ENCODE measurements at places on chromosomes 12 and 14.

DNA sequence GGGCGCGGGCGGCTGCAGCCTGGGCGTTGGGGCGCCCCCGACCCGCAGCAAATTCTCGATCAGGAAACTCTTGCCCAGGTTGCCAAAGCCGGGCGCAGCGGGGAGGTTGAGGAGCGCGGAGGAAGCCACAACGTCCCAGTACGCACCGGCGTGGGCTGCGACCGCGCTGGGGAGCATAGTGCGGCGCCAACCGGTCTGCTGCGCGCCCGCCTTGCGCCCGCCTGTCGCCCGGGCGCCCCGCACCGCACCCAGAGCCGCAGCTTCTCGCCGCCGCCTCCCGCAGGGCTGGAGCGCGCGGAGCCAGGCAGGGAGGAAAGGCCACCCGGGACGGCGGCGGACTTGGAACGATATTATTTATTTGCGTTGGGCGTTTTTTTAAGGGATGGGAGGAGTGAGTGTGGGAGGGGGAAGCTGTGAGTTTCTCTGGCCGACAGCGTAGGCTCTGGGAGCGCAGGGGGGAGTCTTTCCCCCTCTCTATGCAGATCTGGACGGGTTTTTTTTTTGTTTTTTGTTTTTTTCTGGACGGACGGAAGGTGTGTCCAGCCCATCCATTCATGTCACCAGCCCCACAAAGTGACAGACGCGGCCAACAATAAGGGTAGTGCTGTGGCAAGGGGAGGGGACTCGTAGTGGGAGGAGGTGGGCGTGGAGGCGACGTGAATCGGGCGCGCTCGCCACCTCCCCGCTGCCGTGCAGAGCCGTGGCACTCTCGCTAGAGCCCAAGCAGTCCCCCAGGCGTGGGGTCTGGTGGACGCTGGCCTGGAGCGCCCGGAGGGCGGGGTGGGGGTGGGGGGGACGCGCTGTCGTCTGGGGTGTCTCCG lies at the start of gene DBX2:
Gene DBX2, minus strand, starts transcription at position 349 of the 821 bp plus-strand sequence. Its CDS starts 172 bp downstream, at position 177.
- no peak for DNase-seq

- DNase-seq = peak; percentile 55
Measured at GRCh38 chr12:130747867-130748740, 32.0 kb upstream of the RIMBP2 start.

DNA sequence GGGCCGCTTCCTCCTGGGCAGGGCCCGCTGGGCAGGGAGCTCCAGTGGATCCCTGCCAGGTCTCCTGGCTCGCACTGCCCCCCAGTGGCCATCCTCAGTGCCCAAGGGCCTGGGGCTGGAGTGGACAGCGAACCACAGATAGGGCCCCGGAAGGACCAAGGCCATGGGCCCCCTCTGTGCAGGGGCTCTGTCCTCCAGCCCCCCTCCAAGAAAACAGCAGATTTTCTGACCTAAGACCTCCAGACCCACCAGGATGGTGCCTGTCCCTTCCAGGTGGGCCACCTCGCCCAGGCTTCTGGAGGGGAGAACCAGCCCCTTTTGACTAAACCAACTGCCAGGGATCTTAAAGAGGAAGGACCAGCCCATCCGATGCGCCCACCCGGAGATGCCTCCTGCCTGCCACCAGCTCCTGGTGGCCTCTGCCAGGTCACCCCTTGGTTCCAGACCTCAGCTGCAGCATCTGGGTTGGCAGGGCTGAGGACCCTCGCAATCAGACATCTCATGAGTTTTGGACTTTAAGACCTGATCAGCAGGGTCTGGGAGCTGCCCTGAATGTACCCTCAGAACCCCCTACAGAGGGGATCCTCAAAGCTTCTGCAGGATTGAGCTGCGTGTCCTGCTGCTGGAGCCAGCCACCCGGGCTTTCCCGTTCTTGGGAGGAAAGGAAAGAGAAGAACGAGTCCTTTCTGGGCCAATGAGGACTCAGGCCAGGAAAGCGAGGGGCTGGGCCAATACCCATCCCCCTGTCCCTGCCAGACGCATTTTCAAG lies 325.8 kb upstream of the DIO3 start:
- DNase-seq = no peak

GRCh38 chr14:32104803-32105202 lies 27.7 kb downstream of the ARHGAP5 start:
- DNase-seq = no peak

DNA sequence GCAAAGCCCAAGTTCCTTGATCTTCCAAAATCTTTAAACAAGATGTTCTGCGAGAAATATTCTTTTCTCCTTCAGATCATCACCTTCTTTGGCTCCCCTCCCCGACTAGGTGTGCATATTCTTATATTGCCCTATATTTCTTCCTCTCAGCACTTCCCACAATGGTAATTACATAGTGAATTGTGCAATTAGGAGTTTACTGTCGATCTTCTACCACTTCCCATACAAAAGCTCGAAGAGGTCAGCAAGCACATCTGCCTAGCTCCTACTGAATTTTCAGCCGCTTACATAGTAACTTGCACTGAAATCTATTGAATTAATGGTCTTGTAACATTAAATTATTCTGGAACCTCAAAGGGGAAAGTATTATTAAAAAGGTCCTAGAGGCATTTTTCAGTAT lies 16.7 kb downstream of the OSBPL8 start:
- no peak for DNase-seq

GRCh38 chr14:83071888-83072501 lies 1538.3 kb upstream of the SEL1L start:
- DNase-seq = no peak

DNA sequence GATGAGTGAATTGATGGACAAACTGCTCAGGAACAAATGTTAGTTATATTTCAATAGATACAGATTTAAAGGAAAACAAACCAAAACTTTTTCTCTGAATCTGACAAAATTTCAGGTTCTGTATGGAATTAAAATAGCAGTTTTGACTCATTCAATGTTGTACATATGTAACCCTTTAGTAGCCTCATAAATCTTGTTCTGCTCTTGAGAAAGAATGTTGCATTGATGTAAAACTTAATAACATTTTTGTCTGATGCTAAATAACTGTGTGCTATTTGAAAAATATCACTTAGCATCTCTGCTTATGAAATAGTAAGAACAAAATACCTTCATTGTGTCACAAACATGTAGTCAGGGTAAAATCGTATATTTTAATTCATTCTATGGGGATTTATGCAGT lies 168.9 kb upstream of the NOVA1 start:
- DNase-seq = no peak

DNA sequence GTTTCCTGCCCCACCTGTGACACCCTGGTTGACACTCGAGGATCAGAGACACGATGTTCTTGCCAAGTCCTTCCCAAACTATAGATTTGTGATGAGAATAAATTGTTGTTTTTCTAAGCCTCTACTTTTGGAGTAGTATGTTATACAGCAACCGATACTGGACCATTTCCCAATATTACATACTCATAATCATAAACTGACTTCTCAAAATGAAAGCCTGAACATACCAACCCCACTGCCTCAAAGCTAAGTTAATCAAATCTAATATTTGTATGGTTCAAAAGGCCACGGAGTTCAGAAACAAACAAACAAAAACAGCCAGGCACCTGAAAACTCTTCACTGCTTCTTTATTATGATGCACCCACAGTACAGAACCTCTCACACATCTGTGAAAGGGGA lies 52.3 kb upstream of the GPHB5 start:
- DNase-seq = no peak

- DNase-seq = no peak
Measured at GRCh38 chr12:89691659-89692058, 17.0 kb downstream of the ATP2B1 start.

GRCh38 chr12:42704810-42705401 lies 115.4 kb upstream of the PRICKLE1 start:
- no peak for DNase-seq

- no peak for DNase-seq
Measured at GRCh38 chr14:41385797-41386196, 220.9 kb upstream of the LRFN5 start.

- DNase-seq = no peak
Measured at GRCh38 chr14:67584978-67585377, 15.1 kb downstream of the PIGH start.

DNA sequence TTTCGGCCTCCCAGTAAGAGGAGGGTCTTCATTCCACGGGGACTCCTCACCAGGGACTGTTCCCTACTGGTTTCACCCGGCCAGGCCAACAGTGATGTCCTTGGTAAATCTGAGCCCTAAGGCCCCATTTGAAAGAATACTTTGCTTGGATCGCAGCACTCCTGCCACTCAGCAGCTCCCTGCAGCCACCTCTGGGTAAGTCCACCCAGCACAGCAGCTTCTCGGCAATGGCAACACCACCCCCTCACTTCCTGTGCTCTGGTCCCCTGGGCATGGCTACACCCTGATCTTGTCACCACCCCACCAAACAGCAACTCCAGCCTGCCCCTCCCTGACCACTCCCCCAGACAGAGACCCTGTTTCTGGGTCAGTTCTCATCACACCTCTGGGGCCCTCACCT lies 100.3 kb downstream of the SETD3 start:
- no peak for DNase-seq

- DNase-seq = no peak
Measured at GRCh38 chr14:20802341-20803084, at the start of gene RNASE1. Gene RNASE1, minus strand, starts transcription at chr14:20802844. Its CDS starts 776 bp downstream, at chr14:20802068.

DNA sequence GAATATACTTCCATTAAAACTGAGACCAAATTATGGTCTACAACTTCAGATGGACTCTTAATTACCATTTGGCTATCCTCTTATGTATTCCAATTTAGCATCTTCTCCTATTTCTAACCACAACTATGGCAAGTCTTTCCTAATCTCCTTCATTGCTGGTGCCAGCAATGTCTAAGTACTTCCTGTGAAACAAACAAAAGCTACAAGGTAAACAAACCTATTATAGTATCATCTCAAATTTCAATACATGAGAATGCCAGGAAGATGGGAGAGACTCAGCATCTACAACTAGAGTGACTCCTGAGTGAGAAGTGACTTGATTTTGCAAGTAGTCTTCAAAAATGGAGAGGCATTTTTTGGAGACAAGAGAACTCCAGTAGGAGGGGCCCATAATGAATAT lies 202.9 kb upstream of the ATXN7L3B start:
- DNase-seq = no peak

- DNase-seq = no peak
Measured at GRCh38 chr14:101408077-101408831, 153.0 kb upstream of the DIO3 start.

DNA sequence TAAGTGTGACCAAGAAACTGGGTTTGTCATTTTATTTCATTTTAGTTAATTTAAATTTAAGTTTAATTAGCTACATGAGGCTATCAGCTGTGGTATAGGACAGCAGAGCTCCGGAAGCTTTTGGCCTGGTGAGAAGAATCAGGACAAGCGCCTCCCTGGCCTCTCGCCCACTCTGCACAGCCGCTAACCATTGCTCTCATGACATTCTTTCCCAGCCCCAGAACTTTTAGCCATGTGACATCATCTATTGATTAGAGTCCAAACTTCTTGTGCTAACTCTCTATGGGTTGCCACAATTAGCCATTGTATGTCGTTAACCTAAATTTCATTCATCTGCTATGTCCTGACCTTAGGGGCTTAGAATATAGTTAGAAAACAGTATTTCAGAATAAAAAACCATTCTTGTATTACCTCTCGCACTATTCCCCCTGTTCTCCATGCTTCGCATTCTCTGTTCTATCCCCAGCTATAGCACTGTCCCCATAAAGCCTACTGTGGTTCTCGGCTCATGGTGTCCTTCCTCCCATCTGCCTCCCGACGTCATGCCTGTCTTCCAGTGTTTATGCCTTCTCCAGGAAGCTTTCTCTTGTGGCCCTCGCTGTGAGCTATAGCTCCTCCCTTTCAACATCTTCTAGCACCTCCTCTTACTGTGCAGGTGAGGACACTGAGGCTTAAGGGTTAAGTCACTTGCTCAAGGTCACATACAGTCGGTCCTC lies 23.5 kb downstream of the SSH1 start:
- no peak for DNase-seq

- DNase-seq = no peak
Measured at GRCh38 chr12:122669397-122670070, 33.6 kb downstream of the HCAR2 start.

GRCh38 chr12:128476266-128476665 lies 209.3 kb downstream of the TMEM132C start:
- DNase-seq = no peak

DNA sequence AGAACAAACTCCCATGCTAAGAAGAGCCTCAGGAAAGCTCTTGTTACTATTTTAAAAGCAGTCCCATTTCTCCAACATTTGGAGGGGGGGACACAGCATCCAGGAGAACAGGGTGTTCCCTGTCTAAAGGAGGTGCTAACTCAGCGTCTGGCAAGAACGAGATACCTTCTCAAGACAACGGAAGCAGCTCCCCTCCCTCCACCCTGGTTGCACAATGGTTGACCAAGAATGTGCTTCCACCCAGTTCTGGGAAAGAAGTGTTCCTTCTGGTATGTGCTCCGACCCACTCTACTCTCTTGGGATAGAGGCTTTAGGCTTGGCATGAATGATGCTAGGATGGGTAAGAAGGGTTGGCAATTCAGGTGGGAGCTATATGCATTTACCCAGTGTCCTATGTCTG lies 1.5 kb upstream of the KRT6A start:
- DNase-seq = no peak

- DNase-seq = no peak
Measured at GRCh38 chr12:100403446-100403845, 46.6 kb downstream of the SLC17A8 start.

- no peak for DNase-seq
Measured at GRCh38 chr12:92186038-92186470, 40.4 kb upstream of the BTG1 start.

GRCh38 chr12:16568873-16569272 lies 37.1 kb downstream of the LMO3 start:
- no peak for DNase-seq

DNA sequence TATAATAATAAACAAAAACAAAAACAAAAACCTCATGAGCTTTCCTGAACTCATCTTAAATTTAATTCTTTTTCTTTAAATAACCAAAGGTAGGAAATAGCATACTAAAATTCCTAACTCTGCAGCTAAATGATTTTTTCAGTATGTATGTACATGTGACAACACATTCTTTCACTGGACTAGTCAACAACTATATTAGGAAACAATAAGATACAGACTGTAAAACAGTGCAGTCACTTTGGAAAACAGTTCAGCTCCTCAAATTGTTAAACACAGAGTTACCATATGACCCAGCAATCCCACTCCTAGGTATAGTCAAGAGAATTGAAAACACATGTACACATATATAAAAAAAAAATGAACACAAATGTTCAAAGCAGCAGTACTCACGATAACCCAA lies 64.7 kb downstream of the SPPL3 start:
- no peak for DNase-seq

DNA sequence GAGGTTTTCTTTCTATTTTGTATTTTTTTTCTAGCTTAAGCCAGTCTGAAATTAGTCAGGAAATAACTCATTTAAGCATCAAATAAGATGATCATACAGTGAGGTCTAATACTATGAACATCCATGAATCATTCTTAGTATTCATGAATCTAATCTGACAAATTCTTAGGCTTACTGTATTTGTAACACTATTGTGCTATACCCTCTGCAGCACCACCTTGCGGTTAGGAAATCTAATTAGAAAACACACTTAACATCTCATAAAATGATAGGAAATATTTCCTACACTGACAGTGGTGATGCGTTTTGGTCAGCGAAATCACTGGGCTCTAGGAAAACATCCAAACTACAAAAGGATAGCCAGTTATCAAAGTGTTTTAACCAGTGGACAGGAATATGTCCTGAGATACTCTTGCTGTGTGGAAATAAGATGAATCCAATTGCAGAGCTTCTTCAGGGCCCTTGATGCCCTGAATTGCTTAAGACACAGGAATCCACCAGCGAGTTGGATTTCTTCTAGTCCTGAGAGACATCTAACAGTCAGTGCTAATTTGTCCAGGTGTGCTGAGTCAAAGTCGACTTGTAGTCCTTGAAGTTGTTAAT lies 109.3 kb upstream of the MYF6 start:
- DNase-seq = no peak

- no peak for DNase-seq
Measured at GRCh38 chr12:97476255-97476654, 13.7 kb downstream of the RMST start.
